ENCODE measurements at places on chromosomes 12 and 14.

GRCh38 chr14:93319958-93320357 is 12.9 kb downstream of the BTBD7 start:
- DNase-seq = no peak

GRCh38 chr12:123041811-123042655 is 61.6 kb downstream of the ARL6IP4 start:
- DNase-seq = no peak

GRCh38 chr12:31803306-31804184 is 74.7 kb upstream of the AMN1 start:
- DNase-seq = no peak

DNA sequence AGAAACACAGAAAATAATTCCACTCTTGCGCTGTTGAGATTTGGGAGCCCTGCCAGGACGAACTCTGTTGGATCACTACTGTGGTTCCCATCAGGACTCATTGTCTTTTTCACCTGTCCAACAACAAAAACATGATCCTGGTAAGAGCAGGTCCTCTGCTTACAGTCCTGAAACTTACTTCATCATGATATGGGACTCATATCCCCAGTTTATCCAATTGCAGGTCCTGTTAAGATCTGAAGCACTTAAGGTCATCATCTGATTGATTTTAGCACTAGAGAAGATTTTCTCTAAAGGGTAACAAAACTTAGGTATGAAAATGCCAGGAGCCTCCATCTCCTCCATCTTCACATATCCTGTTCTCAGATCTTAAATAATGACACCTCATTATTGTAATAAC is at the start of gene OR6S1:
TSS of gene OR6S1 (minus strand) at position 101 of the 400 bp plus-strand sequence. CDS start at position 101, 0 bp downstream.
- DNase-seq = no peak

- DNase-seq = no peak
Observed at GRCh38 chr14:37147310-37147880, 25.0 kb downstream of the SLC25A21 start.

DNA sequence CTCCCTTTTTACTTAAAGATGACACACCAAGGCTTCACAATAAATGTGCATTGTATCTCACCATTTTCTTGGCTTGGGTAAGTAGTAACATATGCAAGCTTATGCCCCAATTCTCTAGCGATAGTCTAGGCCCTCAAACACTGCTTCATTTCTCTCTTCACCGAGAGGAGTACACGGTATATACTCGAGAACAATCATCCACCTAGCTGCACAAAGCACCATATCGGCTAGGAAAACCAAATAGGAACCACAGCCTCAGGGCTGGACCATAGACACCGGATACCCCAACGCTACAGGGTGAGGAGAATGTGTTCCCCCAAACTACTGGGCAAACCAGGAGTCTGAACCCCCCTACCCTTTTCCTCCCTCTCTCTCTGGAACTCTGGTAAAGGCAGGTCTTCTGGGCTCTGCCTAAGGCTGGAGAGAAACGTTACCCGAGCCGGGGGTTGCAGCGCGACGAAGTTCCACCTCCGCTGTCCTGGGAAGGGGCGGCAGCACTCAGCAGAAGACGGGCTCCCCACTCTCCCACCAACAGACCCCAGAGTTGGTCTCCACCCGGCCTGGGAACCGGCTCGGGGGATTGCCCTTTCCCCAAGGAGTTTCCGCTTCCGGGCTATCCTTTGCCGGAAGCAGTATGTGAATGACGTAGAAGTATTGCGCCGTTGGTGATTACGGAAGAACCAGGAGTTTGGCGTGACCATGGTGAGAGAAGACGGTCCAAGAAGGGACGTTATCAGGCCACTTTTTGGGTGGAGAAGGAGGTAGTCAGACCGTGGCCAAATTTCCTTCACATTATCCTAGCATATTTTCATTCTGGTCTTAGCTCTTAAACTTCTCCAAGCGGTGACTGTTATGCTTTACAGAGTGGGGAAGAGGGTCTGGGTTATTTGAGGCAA is at the start of the genes AREL1 and FCF1:
TSS of gene AREL1 (minus strand) at position 582 of the 896 bp plus-strand sequence. CDS start 27,465 bp downstream, outside the sequence.
TSS of gene FCF1 (plus strand) at position 646 of the 896 bp plus-strand sequence. CDS start at position 700, 54 bp downstream.
- no peak for DNase-seq

DNA sequence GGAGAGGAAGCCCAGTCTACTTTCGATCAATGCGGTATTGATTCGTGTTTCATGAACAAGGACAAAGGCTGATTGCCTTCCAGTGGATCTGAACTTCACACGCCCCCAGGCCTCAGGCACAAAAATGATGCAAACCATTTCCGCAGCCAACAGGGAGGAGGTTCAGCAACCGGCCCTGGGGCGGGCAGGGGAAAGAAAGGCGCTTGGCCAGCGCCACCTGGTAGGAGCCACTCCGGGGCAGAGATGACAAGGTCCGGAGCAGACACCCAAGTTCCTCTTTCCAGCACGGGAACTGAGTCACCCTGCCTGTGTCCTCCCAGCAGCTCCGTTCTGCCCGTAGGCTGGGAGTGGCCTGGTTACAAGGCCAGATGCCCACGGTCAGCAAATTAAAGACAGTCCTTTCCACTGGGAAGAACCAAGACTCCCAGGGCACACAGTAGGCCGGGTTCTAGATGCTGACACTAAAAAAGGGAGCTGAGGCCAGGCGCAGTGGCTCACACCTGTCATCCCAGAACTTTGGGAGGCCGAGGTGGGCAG is 136.3 kb downstream of the SCARB1 start:
- no peak for DNase-seq

GRCh38 chr14:78586681-78587080 is 416.5 kb downstream of the NRXN3 start:
- no peak for DNase-seq

DNA sequence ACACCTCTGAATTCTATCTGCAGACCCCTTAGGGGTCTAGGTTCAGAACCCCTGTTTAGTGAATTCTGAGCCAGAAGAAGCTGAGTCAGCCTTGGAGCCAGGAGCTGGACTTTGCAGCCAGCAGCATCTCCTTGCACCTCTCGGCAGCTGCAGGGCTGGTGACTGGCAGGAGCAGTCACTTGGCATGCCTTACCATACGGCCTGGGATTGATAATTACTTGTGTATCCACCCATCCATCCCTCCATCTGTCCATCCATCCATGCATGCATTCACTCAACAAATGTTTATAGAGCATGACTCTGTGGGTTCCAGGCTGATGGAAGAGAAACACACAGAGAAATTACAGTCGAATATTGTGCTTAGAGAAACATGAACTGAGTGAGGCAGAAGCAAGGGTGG is 67.5 kb upstream of the PRIMA1 start:
- no peak for DNase-seq

All from NCI-H1092 (cell line).